ENCODE measurements at places on chromosomes 2 and 18.

DNA sequence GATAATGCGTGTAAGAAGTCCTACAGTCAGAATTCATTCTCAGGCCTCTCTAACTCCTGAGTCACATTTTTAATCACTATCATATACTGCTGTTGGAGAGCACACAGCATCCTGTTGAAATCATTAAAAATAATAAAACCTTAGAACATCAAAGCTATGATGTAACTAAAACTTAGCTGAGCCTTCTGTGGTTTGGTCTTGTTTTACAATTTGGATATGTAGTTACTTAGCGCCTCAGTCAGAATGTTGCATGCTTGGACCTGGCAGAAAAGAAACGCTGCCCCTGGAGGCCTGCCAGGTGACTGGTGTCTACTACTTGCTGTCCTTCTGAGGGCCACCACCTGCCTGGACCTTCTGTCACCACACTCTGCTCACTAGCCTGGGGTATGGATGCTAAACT, 261.1 kb upstream of the RASGRP3 start:
- peak; percentile 94 for DNase-seq

DNA sequence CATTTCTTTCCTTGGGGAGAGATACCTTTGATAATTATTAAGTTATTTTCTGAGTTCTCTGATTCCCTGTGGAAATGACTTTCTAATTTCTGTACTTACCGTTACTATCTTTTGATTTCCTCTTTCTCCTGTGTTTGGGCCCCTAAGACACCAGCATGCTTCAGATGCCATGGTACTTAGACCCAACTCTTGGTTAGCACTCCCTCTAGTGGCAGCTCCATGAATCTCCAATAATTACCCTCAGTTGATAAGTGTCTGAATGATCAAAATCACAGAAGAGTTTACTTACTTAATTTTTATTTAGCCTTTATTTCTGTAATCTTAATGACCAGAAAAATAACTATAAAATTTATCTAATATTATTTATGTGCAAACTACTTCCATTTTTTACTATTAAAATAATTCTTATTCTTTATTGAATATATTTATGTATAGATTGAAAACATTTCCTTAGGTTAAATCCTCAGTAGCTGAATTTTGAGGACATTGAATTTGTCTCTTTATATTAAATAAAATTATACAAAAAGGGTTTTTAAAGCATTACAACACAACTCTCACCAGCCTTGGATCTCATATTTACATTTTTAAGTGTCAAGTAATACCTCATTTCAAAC, 300.4 kb downstream of the KCNS3 start:
- DNase-seq = peak; percentile 43

- DNase-seq = no peak
Observed at GRCh38 chr2:56898986-56899385, 715.2 kb downstream of the CCDC85A start.

DNA sequence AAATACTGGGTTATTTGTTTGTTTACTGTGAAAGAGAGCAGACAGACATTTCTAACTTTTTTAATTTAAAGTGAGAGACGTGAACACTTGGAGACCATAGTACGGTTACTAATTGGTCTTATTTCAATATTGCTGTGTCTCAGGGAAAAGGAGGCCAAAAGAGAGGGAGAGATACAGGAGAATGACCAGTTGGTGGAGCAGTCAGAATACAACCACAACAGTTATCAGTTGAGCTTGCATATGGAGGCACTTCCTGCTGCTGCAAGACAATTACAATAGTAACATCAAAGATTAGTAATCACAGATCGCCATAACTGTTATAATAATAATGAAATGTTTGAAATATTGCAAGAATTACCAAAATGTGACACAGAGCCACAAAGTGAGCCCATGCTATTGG, 58.2 kb downstream of the TWSG1 start:
- no peak for DNase-seq

- DNase-seq = no peak
Observed at GRCh38 chr2:190547886-190548285, 13.4 kb upstream of the NEMP2 start.

- DNase-seq = no peak
Observed at GRCh38 chr2:201699416-201699815, 972 bp upstream of the MPP4 start.

- peak; percentile 99 for DNase-seq
Observed at GRCh38 chr18:79790996-79791972, 6.5 kb upstream of the KCNG2 start.

GRCh38 chr2:80579756-80580155, 275.2 kb upstream of the LRRTM1 start:
- no peak for DNase-seq

DNA sequence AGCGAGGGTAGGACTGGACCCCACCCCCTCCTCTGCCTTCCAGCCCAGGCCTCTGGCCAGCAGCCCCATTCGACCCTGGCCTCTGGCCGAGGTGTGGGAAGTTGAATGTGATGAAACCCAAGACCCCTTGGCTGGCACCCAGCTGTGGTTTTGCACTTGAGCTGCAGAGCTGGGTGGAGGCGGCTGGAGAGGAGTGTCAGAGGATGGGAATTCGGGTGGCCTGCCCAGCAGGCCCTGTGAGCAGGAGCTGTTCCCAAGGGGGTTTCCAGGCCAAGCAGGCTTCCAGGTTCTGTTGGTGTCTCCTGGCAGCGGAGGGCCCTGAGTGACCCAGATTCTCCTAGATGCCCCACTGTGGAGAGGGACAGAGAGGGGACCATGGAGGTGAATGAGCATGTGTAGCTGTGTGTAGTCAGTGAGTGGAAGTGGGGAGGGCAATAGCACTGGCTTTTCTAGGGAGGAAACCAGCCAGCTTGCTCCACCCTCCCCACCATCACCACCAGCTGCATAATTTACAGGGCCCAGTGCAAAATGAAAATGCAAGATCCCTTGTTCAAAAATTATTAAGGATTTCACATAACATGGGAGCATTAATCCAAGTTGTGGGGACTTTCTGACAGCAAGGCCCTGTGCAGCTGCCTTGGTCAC, 172.2 kb upstream of the HAAO start:
- DNase-seq = peak; percentile 95

GRCh38 chr2:101310090-101310833, 1.8 kb upstream of the RNF149 start:
- DNase-seq = no peak

GRCh38 chr2:44087036-44087713, 81.5 kb upstream of the PPM1B start:
- DNase-seq = peak; percentile 76

- no peak for DNase-seq
Observed at GRCh38 chr2:67576226-67576625, 179.1 kb downstream of the ETAA1 start.

- no peak for DNase-seq
Observed at GRCh38 chr2:30789670-30790210, 17.5 kb downstream of the CAPN13 start.

DNA sequence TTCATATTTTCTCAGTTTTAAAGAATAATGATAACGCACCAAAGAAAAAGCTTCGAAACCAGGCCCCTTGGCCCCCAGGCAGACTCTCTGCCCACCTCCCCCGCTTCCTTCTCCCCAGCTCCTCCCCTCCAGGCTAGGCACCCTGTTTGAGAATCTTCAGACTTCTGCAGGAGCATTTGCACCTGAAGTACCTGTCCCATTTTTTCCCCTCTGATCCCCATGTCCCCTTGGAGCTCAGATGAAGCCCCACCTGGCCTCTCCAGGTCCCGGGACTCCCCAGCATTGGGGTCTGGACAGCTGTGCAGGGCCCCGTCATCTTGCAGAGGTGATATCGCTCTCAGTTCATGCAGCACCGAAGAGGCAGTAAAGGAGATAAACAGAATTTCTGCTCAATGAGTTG, 35.5 kb upstream of the KLHL29 start:
- no peak for DNase-seq

- DNase-seq = no peak
Observed at GRCh38 chr2:150041722-150042425, 445.6 kb downstream of the RND3 start.

- DNase-seq = no peak
Observed at GRCh38 chr2:64649626-64650025, 4.1 kb downstream of the SERTAD2 start.

GRCh38 chr2:20167356-20167755, 57.6 kb downstream of the SDC1 start:
- DNase-seq = no peak

- DNase-seq = peak; percentile 27
Observed at GRCh38 chr2:20225294-20226151, 593 bp upstream of the SDC1 start.

DNA sequence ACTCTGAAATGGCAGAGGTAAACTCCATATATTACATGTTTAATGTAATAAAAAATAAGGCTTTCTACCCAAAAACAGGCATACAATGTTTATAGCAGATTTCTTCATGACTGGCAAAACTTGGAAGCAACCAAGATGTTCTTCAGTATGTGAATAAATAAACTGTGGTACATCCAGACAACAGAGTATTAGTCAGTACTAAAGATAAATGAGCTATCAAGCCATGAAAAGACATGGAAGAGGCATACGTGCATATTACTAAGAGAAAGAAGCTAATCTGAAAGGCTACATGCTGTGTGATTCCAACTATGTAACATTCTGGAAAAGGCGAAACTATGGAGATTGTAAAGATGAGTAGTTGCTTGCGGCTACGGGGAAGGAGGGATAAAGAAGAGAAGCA, 97.4 kb downstream of the OSR1 start:
- DNase-seq = no peak

- peak; percentile 99 for DNase-seq
Observed at GRCh38 chr2:239275044-239275685, 125.7 kb downstream of the HDAC4 start.

DNA sequence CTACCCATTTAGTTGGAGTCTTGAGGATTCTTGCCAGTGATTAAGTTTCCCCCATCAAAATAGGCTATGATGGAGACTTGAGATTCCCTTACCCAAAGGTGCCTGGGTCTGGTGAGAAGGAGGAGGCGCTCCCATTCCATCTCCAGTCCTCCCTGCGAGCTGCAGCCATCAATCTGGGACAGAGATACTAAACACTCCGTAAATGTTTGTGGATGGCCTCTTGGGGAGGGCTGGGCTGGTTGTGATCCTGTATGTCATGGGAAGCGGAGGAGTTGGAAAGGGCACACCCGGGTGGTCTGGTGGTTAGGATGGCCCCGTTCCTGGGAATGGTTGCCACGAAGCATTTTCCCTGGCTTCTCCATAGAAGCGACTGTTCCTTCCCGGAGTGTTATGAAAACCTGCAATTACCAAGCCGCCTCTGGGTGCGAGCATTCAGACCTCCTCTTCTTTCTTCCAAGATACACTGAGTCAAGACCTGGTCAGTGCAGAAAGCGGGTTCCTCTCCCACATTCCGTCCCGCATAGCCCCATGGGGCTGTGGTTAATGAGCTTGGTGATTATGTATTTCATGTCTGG, 196.9 kb downstream of the CTIF start:
- DNase-seq = no peak

GRCh38 chr2:126784621-126785020, 114.1 kb upstream of the TEX51 start:
- no peak for DNase-seq

DNA sequence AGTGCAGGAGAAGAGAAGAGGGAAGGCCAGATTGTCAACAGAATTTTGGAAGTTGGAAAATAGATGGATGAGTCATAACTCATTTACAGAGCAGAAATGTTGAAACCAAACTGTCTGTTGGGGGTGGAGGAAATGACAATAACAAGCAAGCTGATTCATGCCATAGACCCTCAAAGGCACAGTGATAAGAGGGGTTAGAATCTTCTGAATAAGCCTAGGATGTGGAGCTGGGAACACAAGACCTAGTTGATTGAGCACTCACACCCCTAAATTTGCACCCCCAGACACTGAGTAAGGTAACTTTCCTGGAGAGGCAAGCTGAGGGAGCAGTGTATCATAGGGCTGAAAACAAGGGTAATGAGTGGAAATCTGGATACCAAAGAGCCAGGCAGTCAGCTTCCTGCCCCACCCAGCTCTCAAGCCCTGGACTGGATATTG, 141.4 kb downstream of the SCG2 start:
- DNase-seq = peak; percentile 45

DNA sequence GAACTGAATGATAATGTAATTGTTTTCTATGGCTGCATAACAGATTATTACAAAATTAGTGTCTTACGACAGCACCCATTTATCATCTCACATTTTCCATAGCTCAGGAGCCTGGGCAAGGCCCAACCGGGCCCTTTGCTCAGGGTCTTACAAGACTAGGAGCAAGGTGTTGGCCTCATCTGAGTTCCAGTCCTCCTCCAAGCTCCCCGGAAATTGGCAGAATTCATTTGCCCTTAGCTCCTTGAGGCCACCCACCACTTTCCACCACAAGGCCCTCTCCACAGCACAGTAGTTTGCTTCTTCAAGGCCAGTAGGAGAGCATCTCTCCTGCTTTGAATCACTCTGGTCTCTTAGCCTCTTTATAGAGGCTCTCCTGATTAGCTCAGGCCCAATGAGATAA, 89.2 kb upstream of the SALL3 start:
- DNase-seq = no peak

- no peak for DNase-seq
Observed at GRCh38 chr2:227256605-227257004, 68.4 kb upstream of the MFF start.

DNA sequence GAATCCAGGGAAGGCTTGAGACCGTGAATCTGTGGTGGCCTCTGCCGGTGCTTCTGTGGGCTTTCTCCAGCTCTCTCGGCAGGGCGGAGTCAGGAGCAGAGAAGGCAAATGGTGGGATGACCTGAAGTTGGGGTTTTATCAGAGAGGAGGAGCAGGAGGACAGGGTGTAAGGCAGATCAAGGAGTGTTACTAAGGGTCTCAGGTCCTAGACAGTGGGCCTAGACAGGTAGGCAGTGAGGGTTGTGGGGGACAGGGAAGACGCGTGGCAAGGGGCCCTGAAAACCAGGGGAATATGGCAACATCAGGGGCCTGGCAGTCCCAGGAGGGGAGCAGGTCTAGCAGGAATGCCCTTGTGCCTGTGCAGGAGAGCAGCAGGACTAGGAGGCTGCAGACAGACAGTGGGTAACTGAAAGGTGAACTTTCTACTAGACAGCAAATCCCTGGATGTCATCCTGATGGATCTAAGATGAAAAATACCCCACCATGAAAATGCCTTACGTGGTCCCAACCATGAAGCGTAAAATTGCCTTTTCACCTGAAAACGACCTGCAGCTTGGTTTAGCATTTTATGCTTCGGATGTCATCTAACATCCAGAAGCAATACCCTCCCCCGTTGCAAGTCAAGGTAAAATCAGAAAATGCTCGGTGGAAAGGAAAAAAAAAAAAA, 42.1 kb downstream of the SRSF7 start:
- DNase-seq = no peak

- DNase-seq = no peak
Observed at GRCh38 chr2:11013196-11013595, 101.5 kb downstream of the KCNF1 start.

GRCh38 chr2:14616342-14616741, 16.2 kb upstream of the LRATD1 start:
- no peak for DNase-seq

DNA sequence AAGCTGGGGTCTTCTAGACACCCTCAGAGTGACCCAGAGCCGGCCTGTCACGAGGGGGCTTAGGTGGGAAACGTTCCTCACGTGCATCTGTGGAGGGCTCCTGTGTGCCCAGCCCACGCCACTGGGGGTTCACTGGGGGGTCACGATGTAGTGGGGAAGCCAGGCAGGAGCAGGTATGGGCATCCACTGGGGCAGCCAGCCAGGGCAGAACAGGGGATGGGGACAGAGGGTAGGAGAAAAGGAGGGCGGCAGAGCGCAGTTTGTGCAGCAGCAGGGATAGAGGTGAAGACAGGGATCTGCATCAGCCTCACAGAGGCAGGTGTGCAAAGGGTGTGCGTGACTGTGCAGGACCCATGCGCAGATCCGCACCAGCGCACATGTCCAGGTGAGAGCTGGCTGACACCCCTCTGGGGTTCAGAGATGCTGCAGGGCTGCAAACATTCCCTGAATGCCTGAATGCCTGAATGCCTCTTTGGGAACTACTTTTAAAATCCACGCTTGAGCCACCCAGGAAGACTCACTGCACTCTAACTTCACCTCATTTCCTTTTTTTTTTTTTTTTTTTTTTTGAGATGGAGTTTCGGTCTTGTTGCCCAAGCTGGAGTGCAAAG, 10.0 kb downstream of the PNKD start:
- no peak for DNase-seq

Measured in fibroblast of gingiva (primary cell).